ENCODE measurements at places on chromosomes 3 and 15. TPM values are rescaled to one million over a fixed set of nuclear protein-coding genes. Genes with fewer than 3 reads are reported as not detected.

Gene THAP10
- 5.9 TPM for total RNA-seq

GRCh38 chr3:40620151-40620550 is 95.4 kb downstream of the ZNF621 start:
- no peak overlapping the region for H3K27ac ChIP-seq
- DNase-seq: no peak
- no peaks in the 10 kb centered on the region for H3K4me1 ChIP-seq
- H3K27me3 ChIP-seq: peaks cover 1% of the 10 kb centered on the region
- H3K4me3 ChIP-seq: no peak overlapping the region
- H3K36me3 ChIP-seq: no peaks in the 10 kb centered on the region

- peaks cover 6% of the 10 kb centered on the region for H3K36me3 ChIP-seq
- H3K27me3 ChIP-seq: no peaks in the 10 kb centered on the region
- H3K4me1 ChIP-seq: peaks cover 17% of the 10 kb centered on the region
- H3K27ac ChIP-seq: no peak within 1 kb of the TSS
Observed at GRCh38 chr3:45145681-45146614, at the start of gene CDCP1. TSS of gene CDCP1 (minus strand) at chr3:45146378. CDS start at chr3:45146287, 91 bp downstream.

GRCh38 chr15:100737214-100737613 is 134.8 kb downstream of the ASB7 start:
- H3K4me1 ChIP-seq: peaks cover 29% of the 10 kb centered on the region
- no peak overlapping the region for H3K4me3 ChIP-seq
- DNase-seq: no peak

- no peaks in the 10 kb centered on the region for H3K4me1 ChIP-seq
- no peak for DNase-seq
- peaks cover 20% of the 10 kb centered on the region for H3K27me3 ChIP-seq
- H3K4me3 ChIP-seq: no peak overlapping the region
Observed at GRCh38 chr15:52289629-52290081, 5.9 kb downstream of the MYO5C start.

DNA sequence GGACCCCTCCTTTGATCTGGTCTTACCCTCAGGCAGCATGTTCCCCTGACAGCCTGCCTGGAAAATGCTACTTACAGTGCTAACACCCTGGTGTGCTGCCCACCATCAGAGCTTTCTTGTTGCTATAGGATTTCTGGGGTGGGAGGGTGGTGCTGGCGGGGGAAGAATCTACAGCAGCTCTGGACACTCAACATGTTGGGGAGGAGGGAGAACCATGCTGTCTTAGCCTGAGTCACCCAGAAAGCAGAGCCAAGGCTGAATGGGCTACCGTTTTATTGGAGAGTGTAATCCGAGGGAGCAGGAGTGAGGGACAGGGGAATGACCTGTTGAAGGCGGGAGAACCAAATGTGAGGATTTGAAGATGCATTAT is 45.6 kb downstream of the MFSD1 start:
- no peak for DNase-seq
- H3K4me1 ChIP-seq: 0 out of 2 replicates have a peak, but pooled peaks cover 7% of the 10 kb centered on the region

- H3K4me1 ChIP-seq: peaks cover 13% of the 10 kb centered on the region
- no peaks in the 10 kb centered on the region for H3K36me3 ChIP-seq
- H3K4me3 ChIP-seq: no peak overlapping the region
- peaks cover 2% of the 10 kb centered on the region for H3K27me3 ChIP-seq
- no peak for DNase-seq
Observed at GRCh38 chr15:67537771-67538170, 4.7 kb upstream of the MAP2K5 start.

Data from HFFc6 (cell line).